Transverse colon (tissue), 4 donors: ENCODE measurements at places on chromosomes 16 and 17.

- no peak overlapping the region for H3K4me3 ChIP-seq
- H3K4me1 ChIP-seq: peaks cover 12% of the 10 kb centered on the region
- no peaks in the 10 kb centered on the region for H3K36me3 ChIP-seq
- no peak for DNase-seq
These were observed 26.7 kb upstream of the ERN1 start for GRCh38 chr17:64156670-64157069.

GRCh38 chr16:66961065-66961744 is at the start of gene CES3:
TSS of gene CES3 (plus strand) at chr16:66961266. CDS start at chr16:66961308, 42 bp downstream.
- H3K4me1 ChIP-seq: no peaks in the 10 kb centered on the region
- H3K4me3 ChIP-seq: no peak within 1 kb of the TSS
- H3K27ac ChIP-seq: peak within 1 kb of the TSS; percentile 84
- peak; percentile 89 for DNase-seq
- no peaks in the 10 kb centered on the region for H3K36me3 ChIP-seq
- no peaks in the 10 kb centered on the region for H3K27me3 ChIP-seq

- H3K4me1 ChIP-seq: no peaks in the 10 kb centered on the region
- no peak for DNase-seq
- H3K4me3 ChIP-seq: no peak overlapping the region
- no peak overlapping the region for H3K27ac ChIP-seq
- H3K36me3 ChIP-seq: no peaks in the 10 kb centered on the region
These were observed 9.5 kb upstream of the KSR1 start for GRCh38 chr17:27446569-27447301.

DNA sequence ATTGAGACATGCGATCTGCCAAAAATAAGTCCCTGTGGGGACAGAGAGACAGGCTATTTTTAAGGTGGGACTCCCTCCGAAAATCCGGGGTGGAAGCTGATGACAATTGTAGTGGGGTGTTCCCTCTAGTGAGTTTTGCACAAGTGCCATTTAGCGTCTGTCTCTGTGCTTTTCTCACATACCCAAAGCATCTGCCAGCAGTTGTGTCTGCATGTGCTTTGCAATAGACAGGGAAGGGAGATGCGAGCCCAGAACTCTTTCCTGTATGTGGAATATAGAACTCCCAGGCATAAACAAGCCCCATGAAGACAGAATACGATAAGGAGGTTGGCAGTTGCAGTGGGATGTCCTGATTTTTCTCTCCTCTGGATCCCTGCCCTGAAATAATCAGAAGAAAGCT is 282.7 kb upstream of the XYLT1 start:
- H3K4me3 ChIP-seq: no peak overlapping the region
- no peaks in the 10 kb centered on the region for H3K36me3 ChIP-seq
- no peaks in the 10 kb centered on the region for H3K4me1 ChIP-seq
- no peak overlapping the region for H3K27ac ChIP-seq
- DNase-seq: no peak

DNA sequence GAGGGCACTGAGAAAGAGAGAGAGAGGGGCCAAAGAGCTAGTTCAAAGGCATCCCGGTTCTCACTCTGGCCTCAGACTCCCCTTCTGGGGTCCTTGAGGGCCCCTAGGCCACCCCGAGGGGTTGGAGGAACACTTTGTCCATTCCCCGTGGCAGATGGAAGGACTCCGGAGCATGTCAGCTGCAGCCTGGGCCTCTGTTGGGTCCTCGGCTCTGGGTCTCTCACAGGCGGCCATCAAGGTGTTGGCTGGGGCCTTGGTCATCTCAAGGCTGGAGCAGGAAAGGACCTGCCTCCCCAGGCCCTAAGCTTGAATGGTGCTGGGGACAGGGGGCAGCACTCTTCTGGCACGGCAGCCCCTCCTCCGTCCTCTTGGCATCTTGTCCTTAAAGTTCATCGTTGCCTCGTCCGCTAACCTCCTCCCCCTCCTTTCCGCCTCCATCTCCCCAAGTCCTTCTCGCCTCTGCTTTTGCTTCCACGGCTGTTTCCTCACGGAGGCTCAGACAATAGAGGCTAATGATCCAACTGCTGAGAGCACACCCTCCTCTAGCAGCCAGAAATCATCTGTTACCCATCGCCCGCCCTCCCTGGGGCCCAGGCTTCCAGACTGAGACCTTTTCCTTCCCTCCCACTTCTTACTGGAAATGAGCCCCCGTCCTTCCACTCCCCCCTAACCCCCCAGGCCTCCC is 23.3 kb downstream of the CCR7 start:
- no peak overlapping the region for H3K4me3 ChIP-seq
- peaks cover 19% of the 10 kb centered on the region for H3K4me1 ChIP-seq
- DNase-seq: no peak
- H3K36me3 ChIP-seq: no peaks in the 10 kb centered on the region

DNA sequence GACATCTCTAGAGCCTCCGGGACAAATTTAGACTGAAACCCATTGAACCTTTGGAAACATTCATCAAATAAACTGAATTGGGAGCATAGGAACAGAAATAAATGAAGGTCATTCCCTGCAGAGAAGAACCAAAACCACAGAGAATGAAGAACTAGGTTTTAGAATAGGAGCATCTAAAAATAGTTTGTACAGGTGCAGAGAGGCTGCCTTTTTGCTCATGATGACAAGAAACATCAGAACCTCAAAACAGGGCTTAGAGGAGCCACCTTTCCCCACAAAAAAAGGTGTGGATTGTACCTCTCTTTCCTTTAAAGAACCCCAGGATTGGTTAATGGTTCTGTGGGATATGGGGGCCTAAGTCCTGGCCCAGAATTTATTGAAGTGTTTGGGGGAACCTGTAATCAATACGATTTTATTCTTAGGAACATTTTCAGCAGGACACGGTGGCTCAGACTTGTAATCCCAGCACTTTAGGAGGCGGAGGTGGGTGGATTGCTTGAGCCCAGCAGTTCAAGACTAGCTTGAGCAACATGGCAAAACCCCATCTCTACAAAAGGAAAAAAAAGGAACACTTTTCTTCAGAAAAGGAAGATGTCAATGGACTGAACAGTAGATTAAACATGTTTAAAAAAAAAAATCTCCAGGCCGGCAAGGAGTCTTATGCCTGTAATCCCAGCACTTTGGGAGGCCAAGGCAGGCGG is 37.7 kb upstream of the SLC47A1 start:
- no peak overlapping the region for H3K27ac ChIP-seq
- no peak for DNase-seq
- H3K4me3 ChIP-seq: no peak overlapping the region
- H3K4me1 ChIP-seq: no peaks in the 10 kb centered on the region
- no peaks in the 10 kb centered on the region for H3K36me3 ChIP-seq
- no peaks in the 10 kb centered on the region for H3K27me3 ChIP-seq

- no peak overlapping the region for H3K4me3 ChIP-seq
- H3K36me3 ChIP-seq: no peaks in the 10 kb centered on the region
- no peaks in the 10 kb centered on the region for H3K4me1 ChIP-seq
These were observed 9.0 kb downstream of the KRT24 start for GRCh38 chr17:40694584-40694983.

GRCh38 chr16:81543571-81543970 is 99.0 kb downstream of the CMIP start:
- H3K27me3 ChIP-seq: no peaks in the 10 kb centered on the region

- H3K4me1 ChIP-seq: peaks cover 49% of the 10 kb centered on the region
- no peak overlapping the region for H3K4me3 ChIP-seq
- no peaks in the 10 kb centered on the region for H3K36me3 ChIP-seq
- no peak overlapping the region for H3K27ac ChIP-seq
These were observed 13.7 kb downstream of the TENT4B start for GRCh38 chr16:50166511-50167500.

GRCh38 chr17:49987290-49987585 is 7.8 kb downstream of the DLX3 start:
- DNase-seq: no peak
- no peak overlapping the region for H3K27ac ChIP-seq
- H3K4me3 ChIP-seq: no peak overlapping the region
- H3K36me3 ChIP-seq: no peaks in the 10 kb centered on the region
- peaks cover 85% of the 10 kb centered on the region for H3K27me3 ChIP-seq

DNA sequence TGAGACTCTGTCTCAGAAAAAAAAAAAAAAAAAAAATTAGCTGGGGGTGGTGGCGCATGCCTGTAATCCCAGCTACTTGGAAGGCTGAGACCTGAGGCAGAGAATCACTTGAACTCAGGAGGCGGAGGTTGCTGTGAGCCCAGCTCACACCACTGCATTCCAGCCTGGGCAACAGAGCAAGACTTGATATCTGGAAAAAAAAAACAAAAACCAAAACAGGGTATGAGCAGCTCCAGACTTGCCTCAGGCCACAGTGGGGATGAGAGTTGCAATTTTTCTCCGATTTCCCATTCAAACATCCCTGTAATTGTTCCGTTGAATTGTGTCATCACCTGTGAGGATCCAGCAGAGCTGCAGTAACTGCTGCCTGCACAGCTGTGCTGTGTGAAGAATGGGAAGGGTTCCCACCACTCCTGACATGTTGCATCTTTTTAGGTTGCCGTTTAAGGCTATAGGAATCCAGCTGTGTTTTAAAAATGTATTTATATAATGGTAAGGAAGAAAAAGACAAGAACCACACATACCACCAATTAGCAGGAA is 150.0 kb downstream of the VPS53 start:
- H3K4me1 ChIP-seq: peaks cover 2% of the 10 kb centered on the region
- H3K27me3 ChIP-seq: no peaks in the 10 kb centered on the region
- H3K27ac ChIP-seq: no peak overlapping the region
- H3K36me3 ChIP-seq: peaks cover 6% of the 10 kb centered on the region
- DNase-seq: no peak
- no peak overlapping the region for H3K4me3 ChIP-seq

GRCh38 chr17:19686400-19687090 is 29.8 kb downstream of the SLC47A2 start:
- no peaks in the 10 kb centered on the region for H3K36me3 ChIP-seq
- H3K4me3 ChIP-seq: no peak overlapping the region
- H3K27ac ChIP-seq: no peak overlapping the region
- no peaks in the 10 kb centered on the region for H3K27me3 ChIP-seq
- DNase-seq: no peak

DNA sequence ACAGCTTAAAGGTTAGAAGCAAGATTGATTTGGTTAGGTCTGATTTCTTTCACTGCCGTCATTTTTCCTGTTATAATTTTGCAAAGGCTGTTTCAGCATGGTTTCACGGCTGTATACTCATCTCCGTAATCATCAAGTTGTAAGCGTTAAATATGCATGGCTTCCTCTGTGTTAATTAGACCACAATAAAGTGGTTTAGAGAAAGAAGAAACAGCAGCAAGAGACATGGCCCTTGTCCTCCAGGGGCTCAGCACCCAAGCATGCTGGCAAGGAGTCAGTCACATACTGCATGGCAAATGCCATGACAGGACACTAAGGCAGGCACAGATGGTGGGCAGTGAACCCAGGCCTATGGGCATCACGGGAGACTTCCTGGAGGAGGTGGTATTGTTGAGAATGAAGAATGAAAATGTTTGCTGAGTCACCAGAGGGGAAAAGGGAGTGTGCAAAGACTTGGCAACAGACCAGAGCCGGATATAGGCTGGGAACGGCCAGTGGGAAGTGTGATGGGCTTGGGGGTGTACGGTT is 61.4 kb upstream of the PLCG2 start:
- H3K27ac ChIP-seq: peak overlapping the region; percentile 69
- no peaks in the 10 kb centered on the region for H3K4me1 ChIP-seq
- H3K27me3 ChIP-seq: no peaks in the 10 kb centered on the region
- no peak overlapping the region for H3K4me3 ChIP-seq
- DNase-seq: no peak
- H3K36me3 ChIP-seq: no peaks in the 10 kb centered on the region

GRCh38 chr17:77247048-77247541 is 106.3 kb downstream of the SEC14L1 start:
- peak overlapping the region; percentile 60 for H3K27ac ChIP-seq
- DNase-seq: peak; percentile 88
- no peaks in the 10 kb centered on the region for H3K36me3 ChIP-seq
- H3K4me3 ChIP-seq: peak overlapping the region; percentile 37
- H3K4me1 ChIP-seq: peaks cover 6% of the 10 kb centered on the region
- H3K27me3 ChIP-seq: peaks cover 30% of the 10 kb centered on the region
